ENCODE measurements at places on chromosomes 2 and 18.

DNA sequence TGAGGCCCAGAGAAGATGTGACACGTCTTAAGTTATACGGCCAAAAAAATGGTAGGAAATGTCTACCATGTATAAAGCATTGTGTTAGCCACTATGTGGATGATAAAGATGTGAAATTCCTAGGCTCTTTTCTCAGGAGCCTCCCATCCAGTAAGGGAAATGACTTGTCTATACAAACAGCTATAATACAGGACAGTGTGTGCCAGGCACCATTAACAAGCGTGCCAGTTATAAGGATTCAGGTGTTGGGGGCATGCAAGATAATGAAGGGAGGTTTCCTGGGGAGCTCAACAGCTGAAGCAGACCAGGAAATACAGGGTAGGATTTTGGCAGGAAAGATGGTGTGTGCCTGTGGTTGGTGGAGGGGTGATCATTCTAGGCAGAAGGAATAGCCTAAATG, 37.6 kb downstream of the ALPK2 start:
- DNase-seq = no peak

DNA sequence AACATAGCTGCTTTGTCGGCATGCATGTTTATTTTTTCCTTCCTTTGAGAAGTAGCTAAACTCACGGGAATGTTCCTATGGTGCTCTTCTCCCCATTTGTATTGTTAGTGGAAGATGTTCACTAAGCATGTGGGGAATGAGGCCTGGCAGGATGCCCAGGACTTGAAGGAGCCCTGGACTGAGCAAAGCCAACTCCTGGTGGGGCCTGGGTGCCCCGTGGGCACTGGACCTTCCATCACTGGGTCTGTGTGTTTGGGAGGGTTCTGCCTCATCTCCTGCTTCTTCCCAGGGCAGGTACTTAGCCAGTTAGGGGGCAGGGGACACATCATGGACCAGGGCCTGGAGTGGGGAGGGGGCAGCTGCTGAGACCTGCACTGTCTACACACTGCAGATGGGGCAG, 49.3 kb downstream of the ACAA2 start:
- no peak for DNase-seq

DNA sequence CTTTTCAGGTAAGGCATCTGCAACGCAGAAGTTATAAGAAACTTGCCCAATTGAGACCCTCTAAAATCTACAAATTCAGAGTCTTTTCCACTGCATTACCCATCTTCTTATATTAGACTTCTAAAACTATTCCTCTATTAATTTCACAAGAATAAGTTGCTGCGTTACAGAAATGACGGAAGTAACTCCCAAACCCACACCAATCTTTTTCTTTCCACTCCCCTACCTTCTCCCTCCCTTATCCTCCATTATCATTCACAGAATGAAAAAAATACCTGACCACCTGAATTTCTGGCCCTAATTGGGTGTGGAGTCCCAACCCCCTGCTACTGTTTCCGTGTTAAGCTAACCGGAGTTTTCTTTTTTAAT, 689 bp downstream of the RPRD1A start:
- no peak for DNase-seq

GRCh38 chr2:157866666-157867642, 9.2 kb downstream of the ACVR1 start:
- no peak for DNase-seq

DNA sequence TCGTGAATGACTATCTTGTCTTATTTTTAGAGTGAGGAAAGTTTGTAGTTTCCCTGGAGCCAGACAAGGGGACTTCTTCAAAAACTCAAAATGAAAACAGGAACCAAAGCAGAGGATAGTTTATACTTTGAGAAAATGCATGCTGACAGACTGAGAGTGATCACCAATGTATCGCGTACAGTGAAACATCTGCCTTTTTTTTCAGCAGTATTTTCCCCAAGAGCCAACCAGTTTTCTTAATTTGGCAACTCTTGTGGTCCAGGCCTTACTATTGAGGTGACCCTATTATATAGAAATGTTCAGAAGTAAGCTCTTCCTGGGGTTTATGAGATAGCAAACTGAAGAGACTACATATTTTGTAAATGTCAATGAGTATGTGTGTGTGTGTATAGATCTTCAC, 153.7 kb upstream of the VRK2 start:
- no peak for DNase-seq
